ENCODE measurements at places on chromosomes 3 and 15.

GRCh38 chr15:82881747-82882146 lies 70.8 kb downstream of the HOMER2 start:
- DNase-seq: no peak

DNA sequence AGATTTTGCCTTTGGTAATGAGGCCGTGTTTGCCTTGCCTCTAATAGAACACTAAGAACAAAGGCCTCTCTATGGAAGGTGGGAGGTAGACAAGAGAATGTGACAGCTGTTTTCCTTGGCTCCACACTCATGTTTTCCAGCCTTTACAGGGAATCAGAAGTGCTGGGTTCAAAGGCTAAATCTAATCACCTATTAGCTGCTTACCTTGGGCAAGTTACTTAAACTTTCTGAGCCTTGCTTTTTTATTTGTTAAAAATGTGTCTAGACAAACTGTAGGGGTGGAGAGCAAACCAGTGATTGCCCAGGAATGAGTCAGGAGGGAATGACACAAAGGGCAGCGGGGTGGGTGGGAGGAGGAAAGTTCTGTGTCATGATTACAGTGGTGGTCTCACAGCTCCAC lies 179.0 kb downstream of the P3H2 start:
- no peak for DNase-seq

DNA sequence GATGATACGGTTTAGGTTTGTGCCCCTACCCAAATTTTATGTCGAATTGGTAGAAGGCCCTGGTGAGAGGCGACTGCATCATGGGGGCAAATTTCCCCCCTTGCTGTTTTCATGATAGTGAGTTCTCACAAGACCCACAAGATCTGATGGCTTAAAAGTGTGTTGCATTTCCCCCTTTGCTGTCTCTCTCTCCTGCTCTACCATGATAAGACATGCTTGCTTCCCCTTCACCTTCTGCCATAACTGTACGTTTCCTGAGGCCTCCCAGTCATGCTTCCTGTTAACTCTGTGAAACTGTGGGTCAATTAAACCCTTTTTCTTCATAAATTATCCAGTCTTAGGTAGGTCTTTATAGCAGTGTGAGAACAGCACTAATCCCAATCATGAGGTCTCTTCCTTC lies 381.2 kb downstream of the RSL24D1 start:
- no peak for DNase-seq

DNA sequence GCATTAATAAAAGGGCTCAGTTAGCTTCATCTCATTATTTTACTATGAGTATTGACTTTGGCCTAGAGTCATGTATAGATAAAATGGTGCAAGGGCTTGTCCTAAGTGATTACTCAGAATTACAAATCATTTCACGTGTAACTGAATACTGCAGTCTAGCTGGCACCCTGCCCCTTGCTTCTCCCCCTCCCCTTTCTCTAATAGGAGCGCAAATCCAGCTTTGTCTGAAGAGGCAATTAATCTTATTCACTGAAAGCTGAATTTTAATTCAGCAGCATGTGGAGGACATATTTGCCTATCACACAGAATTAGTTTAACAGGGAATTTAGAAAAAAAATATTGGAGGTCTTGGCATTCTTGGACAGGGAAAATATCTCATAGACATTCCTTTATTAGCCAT lies 412.1 kb upstream of the DPH6 start:
- DNase-seq: no peak

- no peak for DNase-seq
Measured at GRCh38 chr15:41180206-41180789, 50.3 kb downstream of the EXD1 start.

GRCh38 chr3:136790786-136791185 lies 28.1 kb upstream of the SLC35G2 start:
- no peak for DNase-seq

DNA sequence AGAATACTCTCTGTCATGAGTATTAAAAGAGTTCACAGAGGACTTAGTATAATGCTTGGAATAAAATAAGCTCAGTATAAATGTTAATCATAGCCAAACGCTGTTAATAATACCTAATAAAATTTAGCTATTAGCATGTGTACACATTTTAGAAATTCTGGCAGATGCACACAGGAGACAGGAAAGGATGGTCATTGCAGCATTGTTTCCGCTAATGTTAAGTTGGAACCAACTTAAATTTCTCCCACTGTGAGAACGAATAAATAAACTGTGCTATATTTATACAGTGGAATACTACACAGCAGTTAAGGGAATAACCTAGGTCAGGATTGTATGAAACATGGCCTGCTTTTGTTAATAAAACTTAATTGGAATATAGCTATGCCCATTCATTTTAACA lies 370.4 kb upstream of the TGFBR2 start:
- no peak for DNase-seq

DNA sequence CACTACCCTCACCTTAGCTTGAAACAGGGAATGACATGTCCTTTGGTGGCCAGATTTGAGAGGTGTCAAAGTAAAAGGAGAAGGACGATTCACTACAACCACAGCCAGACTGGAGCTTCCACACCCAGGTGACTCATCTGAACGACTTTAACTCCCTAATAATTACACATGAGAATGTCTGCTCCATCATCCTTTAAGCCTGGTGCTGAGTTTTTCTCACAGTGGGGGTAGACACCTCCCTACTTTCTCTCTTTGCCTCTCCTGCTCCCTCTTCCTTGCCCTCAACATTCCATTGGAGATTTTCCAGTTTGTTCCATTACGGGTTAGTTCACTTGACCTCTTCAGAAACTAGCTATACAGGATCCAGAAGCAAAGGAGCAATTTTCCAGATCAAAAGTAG lies 154.3 kb upstream of the BHLHE40 start:
- no peak for DNase-seq

DNA sequence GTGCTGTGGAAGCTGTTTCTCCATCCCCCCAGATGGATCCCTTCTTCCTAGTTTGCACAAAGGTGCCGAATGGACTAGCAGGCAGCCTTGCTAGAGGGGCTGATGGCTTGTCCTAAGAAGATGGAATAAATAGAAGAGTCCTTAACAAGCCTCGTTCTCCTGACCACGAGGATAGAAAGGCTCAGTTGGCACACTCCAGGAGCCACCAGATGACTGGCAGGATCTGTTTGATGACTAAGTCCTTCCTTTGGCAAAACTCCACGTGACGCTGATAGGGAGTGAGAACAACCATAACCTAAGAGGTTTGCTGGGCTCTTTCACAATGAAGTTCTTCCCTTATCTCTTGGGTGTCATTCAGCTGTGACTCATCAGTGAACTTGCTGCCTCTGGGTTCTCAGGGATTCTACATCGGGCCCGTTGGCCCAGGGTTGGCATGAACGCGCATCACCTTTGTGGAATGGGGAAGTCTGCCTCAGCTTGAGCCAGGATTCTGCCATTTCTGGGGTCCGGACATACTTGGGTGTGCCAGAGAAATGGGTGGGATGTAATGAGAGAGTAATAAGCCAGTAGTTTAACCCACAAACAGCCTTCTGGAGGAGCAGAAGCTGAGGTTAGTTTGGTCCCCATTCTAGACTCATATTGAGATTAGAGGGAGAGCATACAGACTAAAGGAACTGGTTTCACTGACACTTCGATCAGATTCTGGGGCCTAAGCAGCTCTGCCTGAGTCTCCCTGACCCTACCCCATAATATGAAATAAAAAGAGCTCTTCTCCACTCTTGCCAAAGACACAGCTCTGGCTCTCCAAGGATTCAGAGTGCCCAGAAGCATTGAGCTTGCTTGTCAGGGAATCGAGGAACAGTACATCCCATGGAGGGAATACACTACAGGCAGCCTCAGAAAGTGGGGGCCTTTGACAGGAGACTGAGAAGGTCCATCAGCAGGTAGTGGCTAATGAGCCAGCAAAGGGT lies 2.0 kb upstream of the MELTF start:
- peak; percentile 98 for DNase-seq

DNA sequence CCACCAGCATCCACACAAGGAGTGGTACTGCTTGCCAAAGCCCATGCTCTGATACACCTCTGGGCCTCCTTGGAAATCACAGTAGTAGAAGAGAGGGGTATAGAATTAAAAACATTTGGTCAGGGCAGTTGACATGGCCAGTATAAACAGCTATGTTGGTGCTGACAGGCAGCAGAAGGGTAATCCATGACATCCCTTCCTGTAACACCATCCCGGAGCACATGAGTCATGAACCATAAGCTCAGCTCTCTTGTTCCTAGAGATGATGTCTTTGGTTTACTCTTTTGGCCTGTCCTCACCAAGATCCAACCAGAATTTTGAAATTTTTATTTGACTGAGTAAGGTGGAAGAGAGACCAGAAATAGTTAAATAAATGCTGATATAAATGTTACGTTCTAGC lies 132.6 kb upstream of the CTDSPL start:
- no peak for DNase-seq

DNA sequence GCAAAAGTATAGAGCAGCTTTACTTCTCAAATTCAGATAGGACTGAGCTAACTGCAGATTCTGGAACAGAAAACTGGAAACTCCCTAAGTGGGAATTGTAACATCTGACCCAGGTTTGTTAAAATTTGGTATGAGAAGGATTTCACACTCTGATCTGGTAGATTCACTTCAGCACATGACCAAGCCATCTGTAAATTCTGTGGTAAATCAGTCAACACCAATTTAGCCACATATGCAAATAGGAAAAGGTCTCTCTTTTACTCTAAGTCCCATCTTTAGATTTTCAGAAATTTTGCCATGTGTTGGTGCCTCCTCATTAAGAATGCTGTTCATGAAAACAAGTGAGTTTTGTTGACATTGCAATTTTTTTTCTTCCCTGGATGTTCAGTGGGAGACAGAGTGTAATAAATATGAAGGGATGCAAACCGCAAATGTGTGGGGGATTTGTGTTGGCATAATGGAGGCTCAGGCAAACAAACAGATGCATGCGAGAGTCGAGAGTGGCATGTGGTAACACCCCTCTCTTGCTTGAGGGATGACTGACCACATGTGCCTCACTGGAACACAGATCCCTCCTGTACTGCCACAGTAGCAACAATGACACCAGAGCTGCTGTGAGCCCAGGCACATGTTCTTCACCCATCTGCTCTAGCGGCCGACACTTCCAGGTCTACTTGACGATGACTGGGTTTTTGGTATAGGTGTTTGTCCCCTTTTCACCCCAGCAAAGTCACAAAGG lies 146.6 kb downstream of the FEZF2 start:
- no peak for DNase-seq

GRCh38 chr15:48654801-48655200 lies 9.3 kb upstream of the FBN1 start:
- no peak for DNase-seq

DNA sequence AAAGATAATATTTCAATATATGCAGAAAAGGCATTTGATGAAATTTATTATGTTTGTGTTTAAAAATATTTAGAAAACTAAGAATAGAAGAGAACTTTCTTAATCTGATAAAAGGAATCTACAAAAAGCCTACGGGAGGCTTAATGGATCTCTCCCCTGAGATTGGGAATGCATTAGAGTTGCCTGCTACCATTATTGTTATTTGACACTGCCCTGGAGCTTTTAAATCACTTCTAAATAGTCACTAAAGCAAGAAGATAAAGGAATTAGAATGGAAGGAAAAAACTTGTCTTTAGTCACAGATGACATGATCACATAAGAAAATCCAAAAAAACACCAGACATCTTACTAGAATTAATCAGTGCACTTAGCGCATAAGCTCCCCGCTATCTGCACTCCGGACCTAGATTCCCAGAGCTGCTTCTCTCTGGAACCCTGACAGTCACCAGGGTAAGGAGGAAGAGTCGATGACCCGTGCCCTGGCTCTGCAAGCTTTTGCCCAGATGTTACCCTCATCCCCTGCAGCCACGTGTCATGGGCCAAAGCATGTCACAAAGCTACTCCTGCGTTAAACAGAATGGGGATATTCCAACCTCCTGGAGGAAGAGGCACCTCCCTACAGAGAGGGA lies 97.1 kb downstream of the MINAR1 start:
- no peak for DNase-seq

GRCh38 chr3:156865732-156866131 lies 39.6 kb downstream of the LEKR1 start:
- no peak for DNase-seq

DNA sequence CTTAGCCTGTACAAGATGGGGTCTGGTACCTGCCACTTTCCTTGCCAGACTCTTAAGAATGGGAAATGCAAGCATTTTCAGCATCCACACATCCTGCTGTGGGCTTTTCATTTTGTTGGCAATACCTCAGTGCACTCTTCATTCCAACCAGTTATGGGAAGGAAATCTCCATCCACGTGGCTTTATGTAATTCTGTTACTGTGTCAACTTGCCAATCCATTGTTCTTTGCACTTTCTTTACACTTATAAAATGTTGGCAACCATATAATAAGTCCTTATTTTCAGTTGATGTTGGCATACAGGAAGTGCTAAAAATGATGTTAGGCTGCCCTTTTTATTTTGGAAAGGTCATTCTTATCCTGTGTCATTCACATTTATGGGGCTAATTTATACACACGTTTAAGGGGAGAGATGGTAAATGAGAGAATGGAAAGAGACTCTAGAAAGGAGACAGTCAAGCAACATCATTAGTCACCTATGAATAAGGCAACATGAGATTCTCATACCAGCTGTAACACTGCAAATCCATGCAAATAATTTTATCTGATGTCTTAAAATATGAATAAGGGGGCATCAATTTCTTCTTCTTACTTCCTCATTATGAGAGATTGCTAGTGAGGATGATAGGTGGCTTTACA lies 238.7 kb downstream of the CHST2 start:
- DNase-seq: no peak

- DNase-seq: peak; percentile 7
Measured at GRCh38 chr3:127440384-127440783, 150.1 kb downstream of the TPRA1 start.

DNA sequence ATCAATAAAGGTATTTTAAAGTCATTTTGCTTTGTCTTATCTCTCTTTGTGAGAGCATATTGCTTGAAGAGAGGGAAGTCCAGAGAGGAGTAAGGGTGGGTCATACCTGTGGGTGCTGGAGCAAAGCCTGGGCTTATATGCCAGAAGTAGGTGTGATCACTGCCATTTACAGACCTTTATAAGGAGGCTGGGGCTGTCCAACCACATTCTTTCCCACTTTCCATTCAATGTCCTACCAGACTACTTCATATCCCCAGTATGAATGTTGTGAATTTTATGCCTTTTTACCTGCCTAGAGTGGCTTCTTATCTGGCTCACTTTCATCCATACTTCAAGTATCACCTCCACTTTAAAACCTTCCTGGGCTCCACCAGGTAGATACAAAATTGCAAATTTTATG lies 39.4 kb upstream of the ST6GAL1 start:
- DNase-seq: no peak

GRCh38 chr3:43773273-43774094 lies 82.7 kb downstream of the ABHD5 start:
- DNase-seq: peak; percentile 70

DNA sequence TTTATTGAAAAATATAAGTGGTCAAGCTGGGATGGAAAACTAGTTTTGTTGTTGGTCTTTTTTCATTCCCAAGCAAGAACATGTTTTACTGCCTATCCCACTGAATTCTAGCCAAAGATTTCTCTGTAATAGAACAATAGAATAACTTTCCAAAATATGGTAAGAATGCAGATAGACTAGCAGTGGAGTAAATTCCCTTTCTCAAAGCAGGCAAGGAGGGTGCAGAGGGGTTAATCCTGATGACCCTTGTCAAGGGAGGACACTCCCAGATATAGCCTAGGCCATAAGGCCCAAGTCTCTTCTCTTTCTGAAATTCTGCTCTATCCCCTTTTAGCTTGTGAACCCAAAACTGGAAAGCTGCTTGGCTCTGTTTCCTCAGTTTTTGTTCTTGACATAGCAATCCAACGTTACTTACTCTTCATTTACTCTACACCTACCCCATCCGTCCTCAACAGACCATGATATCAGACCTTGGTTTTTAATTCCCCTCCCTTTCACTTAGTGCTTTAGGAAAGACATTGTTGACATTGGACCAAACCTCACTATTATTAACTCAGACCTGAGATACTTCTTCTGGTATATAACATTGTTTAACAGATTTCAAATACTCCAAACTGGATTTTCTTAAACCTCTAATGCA lies 453.6 kb upstream of the THBS1 start:
- DNase-seq: no peak
